H9 (cell line): ENCODE measurements at places on chromosomes 4 and X.

DNA sequence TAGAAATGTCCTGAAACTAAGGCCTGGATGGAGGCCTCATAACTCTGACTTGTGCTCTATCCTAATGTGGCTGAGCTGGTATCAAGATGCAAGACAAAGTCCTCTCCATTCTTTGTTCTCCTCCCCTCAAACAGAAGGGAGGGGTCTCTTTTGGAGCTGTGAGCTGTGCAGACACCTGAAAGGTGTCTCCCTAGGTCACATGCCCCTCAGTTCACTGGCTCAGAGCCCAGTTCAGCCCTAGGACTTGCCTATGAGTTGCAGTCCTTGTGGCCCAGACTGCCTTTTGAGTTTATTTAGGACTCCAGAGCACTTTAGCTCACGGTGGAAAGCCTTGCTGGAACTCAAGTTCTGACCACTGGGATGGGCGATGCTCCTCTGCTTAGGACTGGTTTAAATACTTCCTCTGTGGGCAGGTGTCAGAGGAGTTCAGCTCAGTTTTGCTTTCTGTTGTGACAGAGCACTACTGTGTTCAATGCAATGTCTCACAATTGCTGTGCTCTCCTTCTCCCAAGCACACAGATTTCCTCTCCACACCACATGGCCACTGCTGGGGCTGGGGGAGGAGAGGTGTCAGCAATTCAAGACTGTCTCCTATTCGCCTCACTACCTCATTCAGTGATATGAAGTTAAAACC, 84.8 kb upstream of the ZNF827 start:
- no peak for DNase-seq

DNA sequence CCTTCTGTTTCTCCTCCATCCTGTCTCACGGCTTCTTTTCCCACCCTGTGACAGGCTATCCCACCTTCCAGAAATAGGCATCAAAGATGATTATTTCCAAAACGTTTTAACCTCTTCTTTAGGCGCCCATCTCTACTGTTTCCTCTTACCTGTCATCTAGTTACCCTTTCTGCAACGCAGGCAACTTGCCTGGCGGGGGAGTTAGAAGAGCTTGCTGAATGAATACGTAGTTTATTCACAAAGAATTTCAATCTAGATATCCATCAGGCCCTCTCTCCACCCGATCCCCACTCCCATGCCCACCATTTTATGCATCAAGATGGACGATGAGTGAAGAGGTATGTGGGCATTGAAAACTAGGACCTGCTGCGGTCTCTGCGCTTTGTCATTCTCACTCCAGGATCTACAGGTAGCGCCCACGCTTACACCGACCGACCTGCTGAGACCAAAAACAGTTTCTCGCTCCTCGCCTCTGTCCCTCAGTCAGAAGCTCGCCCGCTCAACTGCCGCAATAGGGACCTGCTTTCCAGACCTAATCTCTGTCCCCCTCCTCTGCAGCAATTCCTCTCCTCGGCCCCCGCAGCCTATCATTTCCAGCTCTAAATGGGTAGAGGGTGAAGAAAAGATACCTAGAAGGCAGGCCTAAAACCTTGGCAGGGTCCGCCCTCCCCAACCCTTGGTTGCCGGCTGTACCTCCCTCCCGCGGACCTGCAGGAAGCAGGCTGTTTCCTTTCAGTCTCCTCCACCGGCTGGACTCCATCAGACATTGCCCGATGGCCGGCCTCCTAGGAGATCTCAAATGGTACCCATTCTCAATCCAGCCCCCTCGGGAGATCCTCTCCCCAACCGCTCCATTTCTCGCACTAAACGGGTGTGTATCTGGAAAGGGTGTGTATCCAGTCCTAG, 624 bp downstream of the BEX5 start:
- peak; percentile 26 for DNase-seq

DNA sequence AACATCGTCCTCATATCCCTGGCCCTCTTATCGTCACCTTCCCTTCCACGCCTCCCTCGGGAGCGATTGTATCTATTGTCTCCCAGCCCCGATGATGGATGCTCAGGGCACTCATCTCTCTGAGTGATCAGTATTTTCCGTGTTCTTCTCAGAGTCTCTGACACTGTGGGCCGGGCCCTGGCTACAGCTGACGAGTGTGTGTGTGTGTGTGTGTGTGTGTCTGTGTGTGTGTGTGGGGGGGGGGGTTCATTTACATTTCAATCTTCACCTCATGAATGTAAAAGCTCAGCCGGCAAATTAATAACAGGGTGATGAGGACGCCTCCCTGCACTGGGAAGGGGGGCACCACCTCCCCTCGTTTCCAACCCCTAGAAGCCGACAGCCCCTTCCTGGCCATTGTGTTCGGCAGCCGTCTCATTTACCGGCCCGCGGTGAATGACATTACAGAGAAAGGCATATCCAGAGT, 159.5 kb downstream of the SHOX start:
- DNase-seq: peak; percentile 40

- DNase-seq: no peak
These were observed 6.3 kb downstream of the CA5B start for GRCh38 chrX:15744181-15744867.

GRCh38 chr4:30535255-30535654, 184.9 kb upstream of the PCDH7 start:
- DNase-seq: no peak

DNA sequence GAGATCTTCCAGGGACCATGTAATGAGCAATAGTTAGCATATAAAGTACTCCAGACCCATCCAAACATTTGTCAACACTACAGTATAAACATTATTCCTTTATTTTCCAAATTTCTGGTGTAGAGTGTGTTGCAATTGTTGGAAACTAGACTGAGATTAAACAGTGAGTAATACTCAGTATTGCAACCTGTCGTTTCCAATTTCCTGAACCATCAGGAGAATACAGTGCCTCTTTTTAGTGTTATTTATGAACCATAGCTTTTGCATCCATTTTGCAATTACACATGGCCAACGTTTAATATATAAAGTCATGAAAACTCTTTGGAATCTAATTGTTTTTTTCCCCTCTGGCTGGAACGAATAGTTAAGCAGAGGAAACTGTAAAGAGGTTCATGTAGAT, 58.3 kb upstream of the DHRSX start:
- no peak for DNase-seq

GRCh38 chr4:158811216-158811540, 42.4 kb downstream of the FNIP2 start:
- DNase-seq: no peak

- no peak for DNase-seq
These were observed 17.1 kb upstream of the AADAT start for GRCh38 chr4:170106900-170107299.

DNA sequence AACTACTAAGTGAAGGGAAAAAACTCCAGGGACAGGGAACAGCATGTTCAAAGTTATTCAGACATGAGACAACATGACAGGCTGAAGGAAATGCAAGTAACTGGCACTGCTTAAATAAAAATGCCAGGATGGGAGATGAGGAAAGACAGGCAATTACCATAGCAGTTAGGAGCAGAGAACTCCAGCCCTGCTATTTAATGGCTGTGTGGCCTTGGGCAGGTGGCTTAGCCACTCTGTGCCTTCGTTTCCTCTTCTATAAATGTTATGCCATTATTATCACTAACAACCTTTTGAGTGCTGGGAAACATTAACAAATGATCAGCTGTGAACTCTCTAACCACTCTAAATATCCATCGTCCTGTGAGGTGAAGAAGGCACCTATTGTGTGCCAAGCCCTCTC, 32.7 kb downstream of the PROM1 start:
- no peak for DNase-seq

DNA sequence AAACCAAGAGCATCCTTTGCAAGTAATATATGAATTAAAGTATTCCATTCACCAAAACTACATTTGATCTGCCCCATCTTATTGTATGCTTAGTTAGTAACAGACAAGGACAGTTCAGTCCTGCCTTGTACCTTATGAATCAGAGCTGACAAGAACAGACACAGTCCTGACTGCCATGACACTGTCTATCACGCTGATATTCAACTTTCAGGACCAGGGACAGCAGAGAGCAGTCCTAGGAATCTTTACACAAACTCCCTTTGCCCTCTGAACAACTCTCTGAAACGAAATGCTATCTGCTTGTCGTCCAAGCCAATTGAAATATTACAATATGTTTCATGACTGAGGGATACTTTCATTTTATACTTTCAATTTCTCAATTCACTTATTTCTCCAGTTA, 268.6 kb upstream of the VCX start:
- DNase-seq: no peak

DNA sequence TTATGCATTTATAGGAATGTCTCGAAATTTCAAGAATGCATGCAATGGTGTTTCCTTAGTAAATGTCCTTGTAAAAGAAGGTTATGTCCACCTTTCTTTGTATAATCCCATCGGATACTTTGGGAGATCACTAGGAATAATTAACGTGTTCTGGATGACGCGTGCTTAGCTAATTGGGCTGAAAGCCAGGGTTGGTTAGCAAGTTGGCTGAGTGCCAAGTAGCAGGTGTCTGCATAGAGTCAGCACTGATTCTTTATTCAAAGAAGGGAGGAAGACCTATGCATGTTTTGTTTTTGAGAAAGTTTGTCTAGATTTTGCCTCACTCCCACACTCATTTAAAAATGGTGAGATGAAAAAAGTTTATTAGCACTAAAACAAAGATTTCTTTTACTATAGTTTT, 144.6 kb downstream of the SOX3 start:
- no peak for DNase-seq

DNA sequence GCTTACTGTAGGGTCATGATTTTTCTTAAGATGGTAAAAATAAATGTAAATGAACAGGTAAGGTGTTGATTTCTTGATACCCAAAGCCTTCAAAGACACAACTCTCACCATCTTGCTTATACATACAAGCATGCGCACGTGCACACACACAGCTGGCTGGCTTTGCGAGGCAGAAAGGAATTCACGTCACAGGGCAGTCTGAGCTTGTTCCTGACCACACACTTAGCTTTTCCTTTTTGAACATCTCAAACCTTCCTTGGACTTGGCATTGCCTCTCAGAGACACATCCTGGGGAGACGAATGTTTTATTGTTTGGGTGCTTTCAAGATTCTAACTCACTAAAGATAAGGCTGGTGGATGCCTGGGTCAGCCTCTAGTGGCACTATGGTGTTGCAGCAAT, 175.0 kb downstream of the NHS start:
- DNase-seq: no peak

- no peak for DNase-seq
These were observed 97.1 kb upstream of the NRK start for GRCh38 chrX:105725228-105725627.

GRCh38 chrX:50567636-50568035, 97.0 kb upstream of the DGKK start:
- no peak for DNase-seq

GRCh38 chr4:156537286-156537685, 434.3 kb downstream of the PDGFC start:
- no peak for DNase-seq

GRCh38 chr4:188387179-188387791, 248.0 kb downstream of the TRIML1 start:
- no peak for DNase-seq

DNA sequence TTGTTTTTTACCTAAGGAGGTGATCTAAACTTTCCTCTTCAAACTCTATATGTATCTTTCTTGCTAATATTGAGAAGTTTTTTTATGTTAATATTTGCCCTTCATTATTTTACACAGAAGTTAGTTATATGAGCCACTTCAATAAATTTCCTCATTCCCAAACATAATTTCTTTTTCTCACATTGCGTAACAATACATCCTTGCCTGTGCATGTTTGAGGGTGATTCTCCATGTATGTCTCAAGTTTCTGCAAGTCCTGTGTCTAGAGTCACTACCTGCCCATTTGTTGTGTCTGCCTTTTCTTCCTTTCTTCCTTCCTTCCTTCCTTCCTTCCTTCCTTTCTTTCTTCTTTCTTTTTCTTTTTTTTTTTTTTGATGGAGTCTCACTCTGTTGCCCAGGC, 2057.9 kb downstream of the PCDH7 start:
- no peak for DNase-seq

GRCh38 chrX:2837961-2838360, 9.2 kb downstream of the GYG2 start:
- DNase-seq: no peak

- DNase-seq: no peak
These were observed 718.6 kb downstream of the CCSER1 start for GRCh38 chr4:90845777-90846176.

DNA sequence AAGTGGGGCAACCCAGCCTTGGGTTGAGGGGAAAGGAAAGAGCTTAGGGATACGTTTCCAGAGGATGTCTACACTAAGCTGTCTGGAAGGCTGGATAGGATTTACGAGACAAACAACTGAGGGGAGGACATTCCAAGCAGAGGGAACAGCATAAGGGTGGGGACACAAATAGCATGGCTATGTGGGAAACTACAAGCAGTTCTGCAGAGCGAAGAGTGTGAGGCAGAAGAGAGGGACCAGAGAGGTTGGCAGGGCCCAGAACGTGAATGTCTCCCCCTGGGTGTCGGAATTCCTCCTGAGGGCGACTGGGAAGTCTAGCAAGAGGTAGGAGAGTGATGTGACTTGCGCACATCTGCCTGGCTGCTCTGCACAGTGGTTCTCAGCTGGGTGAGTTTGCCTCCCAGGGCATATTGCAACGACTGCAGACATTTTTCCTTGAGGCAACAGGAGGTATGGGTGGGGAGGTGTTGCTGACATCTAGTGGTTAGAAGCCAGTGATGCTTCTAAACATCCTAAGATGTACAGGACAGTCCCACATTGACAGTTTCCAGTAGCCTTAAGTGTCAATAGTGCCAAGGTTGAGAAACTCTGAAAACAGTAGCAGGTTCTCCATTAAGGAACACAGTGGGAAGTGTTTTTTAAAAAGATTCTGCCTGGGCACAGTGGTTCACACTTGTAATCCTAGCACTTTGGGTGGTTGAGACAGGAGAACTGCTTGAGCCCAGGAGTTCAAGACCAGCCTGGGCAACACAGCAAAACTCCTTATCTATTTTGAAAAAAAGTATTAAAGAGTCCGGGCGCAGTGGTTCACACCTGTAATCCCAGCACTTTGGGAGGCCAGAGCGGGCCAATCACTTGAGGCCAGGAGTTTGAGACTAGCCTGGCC, 9.2 kb downstream of the NDUFA1 start:
- peak; percentile 46 for DNase-seq

DNA sequence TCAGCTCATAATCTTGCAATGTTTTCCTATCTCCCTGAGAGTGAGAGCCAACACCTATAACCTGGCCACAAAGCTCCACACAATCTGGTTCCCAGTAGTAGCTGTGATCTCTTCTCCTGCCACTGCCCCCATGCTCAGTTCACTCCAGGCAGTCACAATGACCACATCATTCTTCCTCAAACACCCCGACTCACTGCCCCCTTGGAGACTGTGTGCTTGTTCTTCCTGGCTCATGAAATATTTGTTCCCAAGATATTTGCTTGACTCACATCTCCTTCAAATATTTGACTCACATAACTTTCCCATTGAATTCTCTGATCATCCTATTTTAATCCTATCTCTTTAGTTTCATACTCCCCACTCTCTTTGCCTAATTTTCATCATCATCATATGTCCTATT, 173.7 kb downstream of the AREG start:
- DNase-seq: no peak

DNA sequence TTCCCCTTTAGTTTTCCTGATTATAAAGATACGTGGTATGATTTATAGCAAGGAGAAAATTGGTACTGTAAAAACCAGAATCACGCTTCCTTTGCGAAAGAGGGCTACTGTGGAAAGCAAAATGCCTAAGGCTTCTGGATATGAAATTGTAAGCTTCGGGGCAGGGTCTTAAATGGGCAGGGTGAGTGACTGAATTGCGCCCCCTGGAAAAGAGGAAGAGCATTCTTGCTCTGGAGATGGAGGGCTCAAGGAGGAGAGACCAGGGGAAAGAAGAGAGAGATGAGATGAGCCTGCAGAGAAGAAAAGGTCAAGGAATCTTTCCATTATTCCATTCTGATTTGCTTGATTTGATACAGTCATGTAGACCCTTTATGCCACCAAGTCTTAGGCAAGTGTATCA, 13.1 kb upstream of the ETNPPL start:
- no peak for DNase-seq
